T follicular helper cell (primary cell): ENCODE measurements at places on chromosomes 5 and 9.

DNA sequence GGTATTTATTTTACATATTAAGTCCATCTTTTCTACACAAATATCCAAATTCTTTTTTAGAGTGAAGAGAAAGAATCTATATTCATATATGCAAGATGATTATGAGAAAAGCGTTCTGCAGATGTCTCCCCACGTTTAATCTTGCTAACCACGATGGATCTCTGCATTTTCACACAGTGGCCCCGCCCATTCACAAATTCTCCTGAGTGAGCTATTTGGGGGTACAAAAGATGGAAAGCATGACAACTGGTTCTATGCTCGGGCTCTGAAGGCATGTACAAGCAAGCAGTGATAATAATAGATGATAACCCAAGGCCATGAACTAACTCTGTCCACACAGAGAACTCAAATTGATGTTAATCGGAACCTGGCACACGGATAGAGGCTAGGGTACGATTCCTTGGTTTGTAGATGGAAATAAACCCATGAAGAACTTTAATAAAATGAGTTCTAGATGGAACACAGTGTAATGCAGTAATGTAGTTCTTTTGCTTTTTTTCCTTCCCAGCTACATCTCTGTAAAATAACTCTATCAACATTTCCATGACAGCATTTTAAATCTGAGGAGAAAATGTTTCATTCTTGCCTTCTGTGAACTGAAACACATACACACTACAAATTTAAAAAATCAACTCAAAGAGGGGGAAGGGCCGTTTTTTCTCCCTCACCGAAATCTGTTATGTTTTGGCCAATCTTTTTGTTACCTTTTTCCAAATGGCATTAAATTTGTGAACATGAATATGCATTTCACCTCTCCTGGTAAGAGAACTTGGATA lies 851.7 kb upstream of the DMAC1 start:
- DNase-seq = no peak

DNA sequence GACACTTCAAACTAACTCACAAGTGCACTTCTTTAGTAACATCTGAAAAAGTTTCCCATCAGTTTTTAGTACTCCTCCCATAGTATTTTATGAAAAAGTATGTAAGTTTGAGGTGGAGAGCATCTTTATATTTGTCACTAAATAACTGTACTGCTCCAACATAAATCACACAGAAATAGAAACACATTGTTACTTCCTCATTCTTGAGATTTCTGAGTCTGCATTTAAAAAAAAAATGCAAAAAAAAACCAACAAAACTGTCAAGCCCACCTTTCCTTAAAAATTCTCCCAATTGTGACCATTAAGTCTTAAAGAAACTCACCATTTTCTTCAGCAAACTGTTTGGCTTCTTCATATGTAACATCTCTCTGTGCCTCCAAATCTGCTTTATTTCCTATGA lies 18.7 kb downstream of the RAB14 start:
- DNase-seq = no peak

- no peak for DNase-seq
Measured at GRCh38 chr5:125258615-125259014, 512.2 kb upstream of the ZNF608 start.

DNA sequence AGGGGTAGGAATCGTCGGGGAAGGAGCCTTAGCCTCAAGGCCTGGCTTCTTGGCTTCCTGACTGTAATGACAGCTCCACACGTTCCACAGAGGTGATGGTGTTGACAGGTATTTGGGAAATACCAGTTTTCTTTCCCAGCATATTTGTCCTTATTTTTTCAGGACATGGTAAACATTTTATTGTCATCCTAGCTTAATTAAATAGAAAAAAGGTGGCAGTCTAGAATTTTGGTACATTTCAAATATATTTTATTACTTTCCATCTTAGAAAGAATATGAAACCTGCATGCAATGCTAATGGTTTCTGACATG lies 8.4 kb downstream of the CXCL14 start:
- DNase-seq = no peak

- DNase-seq = no peak
Measured at GRCh38 chr9:1554081-1555035, 460.8 kb upstream of the SMARCA2 start.

- no peak for DNase-seq
Measured at GRCh38 chr5:142832263-142832662, 62.1 kb downstream of the ARHGAP26 start.

DNA sequence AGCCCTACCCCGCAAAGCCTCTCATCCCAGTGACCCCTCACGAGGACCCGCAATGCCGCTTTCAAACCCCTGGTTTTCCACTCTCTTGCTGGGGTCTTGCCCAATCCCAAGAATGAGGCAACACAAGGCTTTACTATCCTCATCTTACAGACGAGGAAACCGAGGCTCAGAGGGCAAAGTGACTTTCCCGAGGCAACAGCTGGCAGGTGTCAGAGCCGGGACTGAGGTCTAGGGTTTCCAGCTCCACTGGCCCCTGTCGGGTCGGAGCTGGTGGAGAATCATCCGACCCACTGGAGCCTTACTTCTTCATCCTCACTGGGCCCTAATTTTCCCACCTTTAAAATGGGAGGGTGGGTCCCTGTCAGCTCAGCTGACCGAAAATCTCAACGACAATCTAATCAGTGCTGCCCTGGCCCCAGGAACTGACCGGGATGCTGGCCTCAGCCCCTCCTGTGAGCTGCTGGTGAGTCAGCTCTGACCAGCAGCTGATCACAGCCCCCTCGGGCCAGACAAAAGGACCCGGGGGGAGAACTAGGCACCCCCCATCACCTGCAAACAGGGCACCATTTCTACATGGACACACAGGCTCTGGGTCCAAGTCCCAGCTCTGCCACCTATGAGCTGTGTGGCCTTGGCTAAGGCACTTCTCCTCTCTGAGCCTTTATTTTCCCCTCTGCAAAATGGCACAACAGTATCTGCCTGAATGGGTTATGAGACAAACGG lies 72.7 kb upstream of the STXBP1 start:
- no peak for DNase-seq

- DNase-seq = no peak
Measured at GRCh38 chr9:110111868-110112267, 96.1 kb downstream of the C9orf152 start.

- DNase-seq = no peak
Measured at GRCh38 chr9:113223963-113224362, 2.6 kb downstream of the SLC31A1 start.

DNA sequence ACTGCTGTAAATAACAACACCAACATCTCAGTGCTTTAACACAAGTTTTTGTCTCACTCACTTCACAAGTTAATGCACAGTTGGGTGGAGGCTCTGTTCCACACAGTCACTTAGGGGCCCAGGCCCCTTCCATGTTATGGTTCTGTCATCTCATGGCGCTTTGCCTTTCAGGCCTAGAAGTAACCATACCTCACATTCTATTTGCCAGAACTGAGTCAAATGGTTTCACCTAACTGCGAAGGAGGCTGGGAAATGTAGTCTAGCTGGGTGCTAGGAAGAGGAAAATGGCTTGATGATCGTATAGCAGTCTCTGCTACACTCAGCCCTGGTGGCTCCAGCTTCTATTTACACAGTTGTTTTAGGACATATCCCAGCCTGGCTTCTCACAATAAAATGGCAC lies 23.1 kb upstream of the MVB12B start:
- no peak for DNase-seq

DNA sequence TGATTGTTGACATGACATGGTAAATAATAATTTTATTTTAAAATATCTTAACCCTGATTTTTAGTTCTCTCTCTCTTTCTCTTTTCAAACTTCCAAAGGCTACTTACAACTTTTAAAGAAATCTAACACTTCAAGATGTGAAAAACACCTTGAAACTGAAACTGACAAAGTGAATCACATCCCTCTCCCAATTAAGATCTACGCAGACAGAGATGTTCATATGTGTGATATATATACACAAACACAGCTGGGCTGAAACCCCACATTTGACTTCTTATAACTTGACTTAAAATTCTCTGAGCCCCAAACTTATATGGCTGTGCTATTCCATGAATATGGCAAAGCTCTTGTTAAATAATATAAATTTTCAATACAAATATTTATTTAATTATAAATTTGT lies 261.2 kb upstream of the PTPRD start:
- DNase-seq = no peak

- DNase-seq = no peak
Measured at GRCh38 chr5:176612008-176612407, 2.1 kb upstream of the GPRIN1 start.

GRCh38 chr5:170126626-170127025 lies 20.9 kb downstream of the FOXI1 start:
- DNase-seq = no peak

- DNase-seq = no peak
Measured at GRCh38 chr9:6779417-6780241, 21.9 kb downstream of the KDM4C start.

- DNase-seq = peak; percentile 17
Measured at GRCh38 chr9:129840034-129840433, 4.8 kb downstream of the USP20 start.

- DNase-seq = no peak
Measured at GRCh38 chr5:66987126-66987525, 209.5 kb downstream of the CD180 start.

- no peak for DNase-seq
Measured at GRCh38 chr9:1005043-1005667, 28.7 kb downstream of the DMRT3 start.

- DNase-seq = no peak
Measured at GRCh38 chr9:4849369-4849768, 56.6 kb downstream of the RCL1 start.

- DNase-seq = no peak
Measured at GRCh38 chr9:137626464-137626863, 7.7 kb downstream of the EHMT1 start.

DNA sequence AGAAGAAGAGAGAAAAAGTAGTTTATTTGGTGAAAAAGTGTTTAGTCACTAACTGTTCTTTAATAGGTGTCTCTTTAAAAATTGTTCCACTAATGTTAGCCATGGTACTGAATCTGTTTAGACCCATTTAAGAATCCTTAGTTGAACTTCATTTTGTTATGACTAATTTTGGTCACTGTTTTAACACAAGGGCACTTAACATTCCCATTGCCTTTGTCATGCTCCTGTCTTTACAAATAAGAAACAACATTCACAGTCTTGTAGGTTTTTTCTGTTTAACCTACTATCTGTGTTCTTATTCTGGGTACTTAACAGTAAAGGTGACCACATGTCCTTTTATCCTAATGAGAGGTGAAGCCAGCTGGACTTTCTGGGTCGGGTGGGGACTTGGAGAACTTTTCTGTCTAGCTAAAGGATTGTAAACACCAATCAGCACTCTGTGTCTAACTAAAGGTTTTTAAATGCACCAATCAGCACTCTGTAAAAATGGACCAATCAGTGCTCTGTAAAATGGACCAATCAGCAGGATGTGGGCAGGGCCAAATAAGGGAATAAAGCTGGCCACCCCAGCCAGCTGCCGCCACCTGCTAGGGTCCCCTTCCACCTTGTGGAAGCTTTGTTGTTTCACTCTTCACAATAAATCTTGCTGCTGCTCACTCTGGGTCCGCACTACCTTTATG lies 116.7 kb downstream of the WDR70 start:
- DNase-seq = no peak

DNA sequence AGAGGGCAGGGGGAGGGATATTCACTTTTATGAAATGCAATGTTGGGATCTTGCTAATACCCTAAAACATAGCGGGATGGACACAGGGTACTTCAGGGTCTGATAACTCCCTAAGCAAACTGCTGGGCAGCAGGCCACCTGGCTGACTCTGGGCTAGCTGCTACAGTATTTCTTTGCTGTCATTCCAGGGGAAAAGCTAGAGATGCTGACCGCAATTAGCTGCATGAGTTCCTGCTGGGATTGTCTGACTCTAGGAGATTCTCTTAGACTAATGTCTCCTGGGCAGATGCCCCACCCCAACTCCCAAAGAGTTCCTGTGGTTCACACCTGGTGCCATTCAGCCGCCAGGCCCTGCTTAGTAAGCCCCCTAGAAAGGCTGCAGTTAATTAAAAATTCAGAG lies 69.9 kb downstream of the PSAT1 start:
- no peak for DNase-seq

- DNase-seq = no peak
Measured at GRCh38 chr5:122515709-122516431, 203.8 kb downstream of the SNCAIP start.

DNA sequence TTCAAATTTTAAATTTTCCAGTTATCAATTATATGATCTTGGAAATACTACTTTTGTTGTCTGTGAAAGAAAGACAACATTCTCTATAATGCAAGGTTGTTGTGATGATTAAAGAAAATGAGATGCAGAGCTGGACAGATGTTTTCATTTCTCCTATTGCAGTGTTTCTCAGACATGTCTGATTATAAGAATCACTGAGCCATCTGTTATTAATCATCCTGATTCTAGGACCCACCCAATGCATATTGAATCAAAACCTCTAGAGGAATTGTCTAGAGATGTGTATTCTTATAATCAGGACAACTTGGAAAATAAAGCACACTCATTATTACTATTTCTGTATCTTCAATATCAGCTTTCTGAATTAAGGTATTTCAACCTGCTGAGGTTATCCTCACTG lies 121.1 kb upstream of the ASTN2 start:
- no peak for DNase-seq

- no peak for DNase-seq
Measured at GRCh38 chr5:181197326-181197951, 7.6 kb downstream of the TRIM7 start.
